ENCODE measurements at places on chromosomes 5 and 9. TPM values are rescaled to one million over a fixed set of nuclear protein-coding genes. Genes with fewer than 3 reads are reported as not detected.

The RACK1 gene
- total RNA-seq: 1,788 TPM

The PRDM9 gene
- not detected for total RNA-seq

The RALGDS gene
- 51.1 TPM for total RNA-seq

The TMC1 gene
- 0.32 TPM for total RNA-seq

The TAS2R1 gene
- total RNA-seq: not detected

The SPINK13 gene
- total RNA-seq: not detected

The PPP1R26 gene
- total RNA-seq: 26.5 TPM

The CDK9 gene
- 78.9 TPM for total RNA-seq

The ADAMTS19 gene
- not detected for total RNA-seq

The GPR150 gene
- 0.41 TPM for total RNA-seq

The ZNF367 gene
- 1.4 TPM for total RNA-seq

The GAS1 gene
- total RNA-seq: 36.2 TPM

The GFPT2 gene
- 5.9 TPM for total RNA-seq

The BTNL9 gene
- 18.0 TPM for total RNA-seq

The DMRTA1 gene
- total RNA-seq: 1.9 TPM

The STARD4 gene
- total RNA-seq: 178 TPM

The SMIM33 gene
- 0.64 TPM for total RNA-seq

DNA sequence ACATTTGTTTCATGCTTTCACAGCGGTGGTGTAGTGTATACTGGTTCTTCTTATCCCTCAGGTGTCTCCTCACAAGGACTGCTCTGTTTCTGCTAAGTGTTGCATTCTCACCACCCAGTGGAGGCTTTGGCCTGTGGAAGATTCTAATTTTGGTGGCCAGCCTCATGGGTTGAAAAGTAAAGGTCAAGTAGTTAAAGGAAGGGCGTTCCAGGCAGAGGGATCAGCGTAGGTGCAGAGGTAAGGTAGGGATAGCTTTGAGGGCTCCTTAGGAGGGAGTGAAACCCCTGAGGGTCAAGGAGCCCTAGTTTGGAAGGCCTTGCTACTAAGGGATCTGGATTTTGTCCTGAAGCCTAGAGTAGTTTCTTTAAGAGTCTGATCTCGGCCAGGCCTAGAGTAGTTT is 4.6 kb upstream of the RACK1 start:
- no peak for DNase-seq

GRCh38 chr5:81014348-81014747 is 54.2 kb downstream of the RASGRF2 start:
- no peak for DNase-seq

GRCh38 chr9:6226696-6227095 is 11.1 kb downstream of the IL33 start:
- no peak for DNase-seq

DNA sequence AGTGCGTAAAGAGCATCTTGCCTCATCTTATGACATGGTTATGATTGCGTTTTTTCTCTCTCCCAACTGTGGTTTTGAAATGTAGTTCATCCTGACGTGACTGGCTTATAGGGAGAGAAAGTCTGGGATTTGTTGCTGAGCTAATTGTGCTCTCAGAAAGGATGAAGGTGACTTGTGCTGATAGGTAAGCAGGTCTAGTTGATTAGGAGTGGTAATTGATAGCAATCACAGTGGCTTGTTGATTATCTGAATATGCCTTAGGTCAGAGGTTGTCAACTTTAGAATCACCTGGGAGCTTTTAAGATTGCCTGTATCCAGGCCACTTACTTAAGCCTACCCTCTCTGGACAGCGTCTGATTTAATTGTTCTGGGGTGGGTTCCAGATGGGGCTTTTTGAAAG is 117.8 kb downstream of the TLE4 start:
- no peak for DNase-seq

- peak; percentile 31 for DNase-seq
Measured at GRCh38 chr9:38727497-38728001, 7.6 kb upstream of the FAM240B start.

- no peak for DNase-seq
Measured at GRCh38 chr9:125370786-125371185, 109.2 kb downstream of the GAPVD1 start.

- no peak for DNase-seq
Measured at GRCh38 chr5:176734756-176735342, 75.5 kb upstream of the UNC5A start.

DNA sequence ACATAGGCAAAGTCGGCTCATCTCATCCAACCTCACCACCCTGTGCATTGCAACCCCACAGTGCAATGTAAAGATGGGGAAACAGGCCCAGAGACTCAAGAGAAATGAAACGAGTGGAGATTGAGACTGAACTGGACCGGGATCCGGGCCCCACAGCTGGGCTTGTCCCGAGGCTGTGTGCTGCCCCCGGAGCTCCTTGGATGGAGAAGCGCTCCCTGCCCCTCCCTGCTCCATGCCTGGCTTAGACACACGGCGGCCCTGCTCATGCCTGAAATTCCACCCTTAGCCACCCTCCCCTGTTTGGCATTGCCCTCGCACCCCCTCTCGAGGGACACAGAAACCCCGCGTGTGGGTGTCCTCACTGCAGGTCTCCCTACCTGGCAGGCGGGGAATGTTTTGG is 27.2 kb upstream of the FCN1 start:
- no peak for DNase-seq

- DNase-seq: no peak
Measured at GRCh38 chr9:15374310-15374709, 48.4 kb upstream of the SNAPC3 start.

DNA sequence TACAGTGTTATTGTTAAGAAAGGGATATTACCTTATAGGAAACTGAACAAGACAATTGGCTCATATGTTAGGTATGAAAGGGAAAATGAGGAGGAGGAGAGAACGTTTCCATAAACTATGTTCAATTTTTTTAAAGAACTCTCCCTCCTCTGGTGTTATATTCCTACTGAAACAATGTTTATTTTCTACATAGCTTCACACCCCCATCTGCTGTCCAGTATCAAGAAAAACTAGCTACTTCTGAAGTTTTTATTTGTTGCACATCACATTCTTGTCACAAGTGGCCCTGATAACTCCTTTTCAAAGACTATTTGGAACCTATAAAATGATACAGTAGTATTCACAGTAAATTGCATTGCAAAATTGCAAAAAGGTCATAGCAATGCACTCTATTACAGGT is 223.4 kb upstream of the FAM174A start:
- no peak for DNase-seq

- DNase-seq: no peak
Measured at GRCh38 chr5:147748590-147748989, 33.9 kb downstream of the JAKMIP2 start.

GRCh38 chr9:87850391-87850790 is 32.3 kb upstream of the SPATA31E1 start:
- no peak for DNase-seq

GRCh38 chr5:78747705-78748359 is 99.3 kb upstream of the LHFPL2 start:
- no peak for DNase-seq

- DNase-seq: no peak
Measured at GRCh38 chr9:120348951-120349429, 231.0 kb downstream of the CDK5RAP2 start.

- DNase-seq: no peak
Measured at GRCh38 chr5:87113861-87114260, 153.8 kb upstream of the RASA1 start.

DNA sequence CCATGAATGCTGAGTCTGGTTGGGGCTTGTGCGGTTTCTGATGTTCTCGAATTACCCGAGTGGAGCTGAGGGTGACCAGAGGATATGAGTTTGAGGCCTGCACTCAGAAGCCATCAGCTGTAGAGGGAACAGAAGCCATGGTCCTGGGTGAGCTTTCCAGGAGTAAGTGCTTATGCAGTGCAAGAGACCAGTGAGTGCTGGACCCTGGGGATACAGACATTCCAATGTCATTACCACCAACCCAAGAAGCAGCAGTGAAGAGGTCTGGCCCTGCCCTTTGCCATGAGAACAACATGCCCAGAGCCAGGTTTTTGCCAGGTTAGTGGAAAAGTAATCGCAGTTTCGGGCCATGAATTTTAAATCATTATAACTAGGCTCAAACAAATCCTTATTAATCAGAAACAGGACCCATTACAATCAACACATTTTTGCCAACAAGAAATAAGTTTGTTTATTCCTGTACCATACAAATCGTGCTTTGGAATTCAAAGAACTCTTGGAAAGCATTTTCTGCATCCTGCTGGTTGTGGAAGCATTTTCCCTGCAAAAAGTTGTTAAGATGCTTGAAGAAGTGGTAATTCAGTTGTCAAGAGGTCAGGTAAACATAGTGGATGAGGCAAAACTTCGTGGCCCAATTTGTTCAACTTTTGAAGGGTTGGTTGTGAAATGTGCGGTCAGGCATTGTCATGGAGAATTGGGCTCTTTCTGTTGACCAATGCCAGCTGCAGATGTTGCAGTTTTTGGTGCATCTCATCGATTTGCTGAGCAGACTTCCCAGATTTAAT is 154.6 kb downstream of the SYK start:
- DNase-seq: no peak

DNA sequence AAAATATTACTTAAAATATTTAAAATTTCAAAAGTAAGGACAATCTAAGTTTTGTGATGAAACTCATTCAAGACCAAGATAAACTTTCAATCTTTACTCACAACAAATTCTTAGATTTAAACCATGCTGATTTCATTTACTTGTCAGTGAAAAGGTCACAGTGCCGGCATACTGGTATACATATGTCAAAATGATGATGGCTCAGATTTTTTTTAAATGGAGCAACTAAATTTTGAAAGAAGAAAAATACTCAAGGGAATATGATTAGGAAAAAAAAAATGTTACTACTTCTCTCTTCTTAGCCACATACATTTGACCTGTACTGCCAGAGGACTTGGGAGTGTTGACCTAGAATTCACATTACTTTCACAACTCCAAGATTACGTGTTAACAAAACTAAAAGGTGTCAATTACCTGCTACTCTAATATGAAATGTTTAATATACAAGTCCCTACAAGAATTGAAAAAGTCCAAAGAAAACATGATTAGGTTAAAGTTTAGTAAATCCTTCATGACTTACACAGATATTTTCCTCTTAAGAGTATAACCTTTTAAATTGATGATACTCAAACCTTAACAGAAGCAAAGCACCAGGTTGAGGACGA is 4.6 kb downstream of the EFNA5 start:
- DNase-seq: no peak

Data from transverse colon (tissue), 4 donors.